ENCODE measurements at places on chromosomes 11 and 22.

- no peak for DNase-seq
Observed at GRCh38 chr11:61635787-61636186, 44.4 kb upstream of the DAGLA start.

- no peak for DNase-seq
Observed at GRCh38 chr11:134261626-134262488, 8.5 kb downstream of the ACAD8 start.

- no peak for DNase-seq
Observed at GRCh38 chr22:34696557-34696956, 369.4 kb upstream of the ISX start.

- no peak for DNase-seq
Observed at GRCh38 chr22:50571264-50572175, 6.7 kb downstream of the CPT1B start.

DNA sequence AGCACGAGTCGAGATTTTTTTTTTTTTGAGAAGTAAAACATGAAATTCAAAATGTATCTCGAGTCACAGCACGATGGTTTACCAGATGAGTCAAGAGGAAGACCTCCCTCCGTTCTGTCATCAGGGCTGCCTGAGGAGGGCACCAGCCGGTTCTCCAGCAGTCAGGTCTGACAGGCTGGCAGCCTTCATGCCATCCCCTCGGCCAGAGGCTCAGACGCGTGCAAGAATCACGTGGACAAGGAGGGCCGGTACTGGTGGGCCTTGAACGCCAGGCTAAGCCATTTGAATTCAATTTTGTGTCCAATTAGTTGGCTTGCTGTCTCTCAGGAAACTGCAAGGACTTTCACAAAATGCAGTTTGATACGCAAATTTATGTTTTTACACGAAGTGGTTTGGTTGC lies 1412.2 kb downstream of the BRD1 start:
- DNase-seq, result no peak

- no peak for DNase-seq
Observed at GRCh38 chr22:39515266-39516050, 4.9 kb upstream of the ATF4 start.

DNA sequence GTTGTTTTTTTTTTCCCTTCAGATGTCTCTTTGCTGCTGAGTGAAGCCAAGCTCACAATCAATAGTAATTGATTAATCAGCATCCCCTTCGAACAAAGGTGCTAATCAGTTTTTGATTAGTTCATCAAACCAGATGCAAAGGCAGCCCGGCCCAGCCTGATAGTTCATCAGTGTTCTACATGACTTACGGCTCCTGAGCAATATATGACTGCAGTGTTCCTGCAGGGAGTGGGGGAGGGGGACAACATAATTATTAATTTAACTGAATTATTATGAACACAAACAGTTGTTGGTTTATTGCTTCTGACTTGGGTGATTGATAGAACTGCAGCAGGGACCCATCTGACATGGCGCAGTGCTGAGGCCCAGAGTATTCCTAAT lies 315.3 kb downstream of the CADM1 start:
- DNase-seq, result no peak

GRCh38 chr22:28410050-28410816 lies 269.4 kb downstream of the TTC28 start:
- no peak for DNase-seq

DNA sequence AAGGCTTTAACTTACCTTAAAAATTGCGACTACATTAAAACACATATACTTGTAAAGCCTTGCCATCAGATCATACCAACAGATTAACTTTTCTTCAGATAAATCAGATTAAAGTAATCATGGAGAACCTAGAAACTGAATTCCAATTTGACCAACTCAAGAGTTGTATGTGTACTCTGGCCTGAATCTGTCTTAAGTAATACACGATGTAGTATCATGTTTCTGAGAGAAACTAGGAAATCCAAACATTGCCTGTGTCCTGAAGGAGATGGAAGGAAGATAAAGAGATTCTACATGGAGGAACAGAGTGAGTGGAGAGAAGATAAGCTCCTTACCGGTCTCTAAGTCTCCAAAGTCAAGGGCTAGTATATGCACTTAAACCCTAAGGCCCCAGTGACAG lies 162.1 kb downstream of the CADM1 start:
- DNase-seq, result no peak
